ENCODE measurements at places on chromosomes 2 and 18.

- no peak for DNase-seq
Measured at GRCh38 chr2:22283436-22283835, 1101.5 kb upstream of the KLHL29 start.

- DNase-seq, result peak; percentile 60
Measured at GRCh38 chr2:172095146-172095904, 7.4 kb downstream of the DLX2 start.

- no peak for DNase-seq
Measured at GRCh38 chr2:81396417-81397019, 1092.0 kb upstream of the LRRTM1 start.

- DNase-seq, result no peak
Measured at GRCh38 chr2:235979753-235980435, 188.3 kb downstream of the GBX2 start.

DNA sequence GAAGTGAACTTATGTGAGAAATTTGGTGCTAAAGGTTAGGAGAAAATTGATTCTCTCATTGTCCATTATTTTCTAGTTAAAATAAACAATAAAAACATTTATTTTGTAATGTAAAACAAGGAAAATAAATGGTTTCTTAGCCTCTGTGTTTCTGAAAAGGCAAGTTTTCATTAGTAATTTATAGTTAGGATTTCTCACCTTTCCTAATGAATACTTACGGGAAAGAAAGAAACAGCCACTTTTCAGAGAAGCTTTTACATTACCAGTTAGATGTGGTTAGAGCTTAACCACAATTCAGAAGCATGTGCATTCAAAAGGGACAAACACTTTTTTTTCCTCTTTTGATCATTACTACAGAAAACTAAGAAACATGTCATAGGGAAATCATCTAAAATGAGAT, 18.8 kb downstream of the NEMP2 start:
- peak; percentile 45 for DNase-seq

DNA sequence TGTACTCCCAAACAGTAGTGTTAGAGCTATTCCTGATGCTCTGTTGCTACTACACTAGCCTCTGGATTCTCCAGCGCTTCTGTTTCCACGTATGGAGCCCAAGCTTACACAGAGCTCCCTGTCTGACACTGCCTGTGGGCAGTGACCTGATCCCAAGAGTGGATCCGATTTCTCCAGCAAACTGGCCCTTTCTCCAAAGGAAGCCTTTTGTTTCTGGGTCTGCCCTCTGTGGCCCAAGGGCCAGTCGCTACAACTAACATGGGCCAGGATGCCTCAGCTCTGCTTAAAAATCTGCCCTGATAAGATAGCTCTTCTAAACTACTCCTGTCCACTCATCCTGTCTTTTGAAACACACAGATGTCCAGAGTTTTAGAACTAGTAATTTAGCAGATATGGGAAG, 172.6 kb upstream of the NRP2 start:
- DNase-seq, result no peak

- DNase-seq, result no peak
Measured at GRCh38 chr2:170006587-170007325, 171.2 kb upstream of the MYO3B start.

- DNase-seq, result no peak
Measured at GRCh38 chr18:154151-154550, 4.2 kb upstream of the USP14 start.

DNA sequence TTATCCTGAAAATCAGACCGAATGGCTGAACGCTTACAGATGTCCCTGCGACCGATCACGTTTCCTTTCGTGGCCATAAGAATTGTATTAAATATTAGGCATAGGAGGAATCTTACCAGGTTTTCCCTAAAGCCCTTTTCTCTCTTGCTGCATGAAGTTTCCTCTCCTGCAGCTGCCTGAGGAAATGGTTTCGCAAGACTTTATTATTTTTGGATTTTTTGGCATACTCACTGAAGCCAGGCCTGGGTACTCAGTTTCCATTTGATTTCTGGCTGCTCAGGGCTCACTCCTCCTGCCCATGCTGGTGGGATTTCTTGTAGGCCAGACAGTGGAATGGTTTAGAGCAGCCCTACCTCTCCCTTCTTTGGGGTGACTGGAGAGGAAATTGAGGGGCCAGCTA, 114.0 kb downstream of the KLHL29 start:
- no peak for DNase-seq

DNA sequence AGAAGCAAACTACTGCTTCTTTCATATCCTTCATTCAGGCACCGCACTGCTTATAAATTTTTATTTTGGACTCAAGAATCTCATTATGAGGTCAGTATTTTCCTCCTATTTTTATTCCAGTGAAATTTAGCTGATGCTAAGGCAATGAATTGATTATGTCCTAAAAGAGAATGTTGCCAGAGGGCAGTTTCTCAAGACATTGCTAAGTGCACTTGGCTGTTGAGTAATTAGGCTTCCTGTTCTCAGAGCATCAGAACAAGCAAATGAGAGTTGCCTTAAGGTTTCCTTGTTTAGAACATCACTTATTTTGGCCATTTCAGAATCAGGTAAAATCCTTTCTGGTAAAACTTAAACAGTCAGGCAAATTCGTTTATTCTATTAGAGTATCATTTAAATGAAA, 548.6 kb upstream of the ZEB2 start:
- DNase-seq, result no peak

DNA sequence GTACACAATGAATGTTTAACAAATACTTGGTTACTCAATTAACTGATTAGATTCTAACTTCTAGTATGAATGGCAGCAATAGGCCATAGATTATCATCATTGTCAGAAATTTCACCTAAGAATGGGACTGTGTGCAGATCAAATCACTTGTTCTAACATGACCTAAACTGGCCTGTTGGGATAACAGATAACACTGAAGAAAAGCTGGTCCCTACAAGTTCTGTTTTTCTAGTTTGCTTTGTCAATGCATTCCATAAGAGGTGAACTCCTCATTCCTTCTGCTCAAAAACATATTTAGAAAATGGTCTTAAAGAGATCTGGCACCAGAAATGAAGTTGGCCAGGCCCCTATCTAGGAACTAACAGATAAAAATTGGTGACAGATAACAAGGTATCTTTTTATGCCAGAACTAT, 175.4 kb downstream of the THADA start:
- no peak for DNase-seq

GRCh38 chr2:217489145-217489960, 513.4 kb downstream of the TNS1 start:
- no peak for DNase-seq

- DNase-seq, result no peak
Measured at GRCh38 chr2:86439879-86440630, 1.1 kb upstream of the KDM3A start.

DNA sequence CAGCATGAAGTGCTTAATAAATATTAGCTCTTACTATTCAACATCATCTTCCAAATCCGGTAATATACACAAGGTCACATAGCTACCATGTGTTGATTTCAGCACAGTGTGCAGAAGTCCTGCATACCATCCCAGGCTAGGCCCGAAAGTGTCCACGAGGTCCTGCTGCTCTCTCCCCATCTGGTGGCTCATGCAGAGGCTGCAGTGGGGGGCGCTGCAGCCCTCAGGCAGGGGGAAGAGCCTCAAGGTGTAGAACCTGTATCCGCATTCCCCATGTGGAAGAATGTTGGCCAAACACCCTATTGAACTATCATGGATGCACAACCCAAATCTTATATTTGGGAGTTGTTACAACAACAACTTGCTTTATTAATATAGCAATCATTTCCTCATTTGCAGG, 88.5 kb downstream of the ST6GAL2 start:
- DNase-seq, result no peak

DNA sequence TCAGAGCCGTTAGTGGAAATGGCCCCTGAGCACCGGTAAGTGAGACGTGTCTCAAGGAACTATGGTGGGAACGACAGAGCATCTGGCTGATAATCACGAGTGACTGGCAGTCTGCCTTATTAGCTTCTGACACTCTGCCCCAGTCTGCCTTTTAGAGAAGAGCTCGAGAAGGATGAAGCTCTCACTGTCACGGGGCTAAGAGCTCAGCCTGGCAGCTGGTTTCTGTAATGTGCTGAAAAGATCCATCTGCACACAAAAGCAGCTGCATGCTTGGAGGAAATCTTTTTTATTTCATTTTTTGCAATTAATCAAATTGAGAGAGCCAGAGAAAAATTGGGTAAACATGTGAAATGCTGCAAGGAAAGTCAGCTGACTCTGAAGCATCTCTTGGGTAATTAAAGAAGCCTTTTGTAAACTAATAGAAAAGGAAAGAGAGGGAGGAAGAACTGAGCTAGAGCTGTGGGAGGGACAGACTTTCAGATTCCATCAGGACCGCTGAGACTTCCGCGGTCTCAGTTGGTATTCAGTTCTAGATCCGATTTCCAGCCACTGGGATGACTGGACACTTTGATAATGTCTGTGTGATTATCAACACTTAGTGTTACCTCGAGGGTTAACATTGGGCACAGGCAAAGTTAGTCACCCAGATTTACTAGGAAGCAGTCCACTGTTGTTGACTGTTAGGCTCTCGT, 24.4 kb downstream of the MBP start:
- peak; percentile 78 for DNase-seq

- DNase-seq, result no peak
Measured at GRCh38 chr2:27390822-27391679, 10.5 kb upstream of the ZNF513 start.

DNA sequence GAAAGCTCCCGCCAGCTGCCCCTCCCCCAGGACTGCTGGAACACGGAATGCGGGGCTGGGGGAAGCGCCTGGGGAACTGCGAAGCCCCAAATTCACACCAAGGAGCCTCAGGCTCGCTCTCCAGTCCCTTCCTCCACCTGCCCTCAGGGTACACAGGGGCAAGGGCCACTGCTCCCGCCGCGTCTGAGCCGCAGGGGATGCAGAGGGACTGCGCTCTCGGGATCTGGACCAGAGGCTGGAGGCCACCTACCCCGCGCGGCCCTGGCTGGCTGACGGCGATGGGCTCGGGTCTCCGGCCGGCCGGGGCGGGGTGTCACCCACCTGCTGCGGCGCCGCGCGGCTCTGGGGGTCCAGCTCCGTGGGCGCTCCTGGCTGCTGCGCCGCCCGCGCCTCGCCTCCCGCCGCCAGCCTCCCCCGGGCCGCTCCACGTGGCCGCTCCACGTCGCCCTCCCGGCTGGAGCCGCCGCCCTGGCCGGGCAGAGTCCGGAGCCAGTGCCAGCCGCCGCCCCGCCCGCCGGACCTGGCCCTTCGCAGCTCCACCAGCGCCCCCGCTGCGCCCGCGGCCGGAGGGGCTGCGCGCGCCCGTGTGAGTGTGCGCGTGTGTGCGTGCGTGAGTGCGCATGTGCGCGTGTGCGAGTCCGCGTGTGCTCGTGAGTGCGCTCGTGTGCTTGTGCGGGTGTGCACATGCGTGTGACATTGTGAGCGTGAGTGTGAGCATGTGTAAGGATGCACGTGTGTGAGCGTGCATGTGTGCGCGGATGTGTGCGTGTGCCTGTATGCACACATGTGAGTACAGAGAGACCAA, at the start of gene CGREF1:
Gene CGREF1 (minus strand): TSS at position 604 of the 805 bp plus-strand sequence. CDS start 14,762 bp downstream, outside the sequence.
- no peak for DNase-seq

- no peak for DNase-seq
Measured at GRCh38 chr2:113156278-113157117, 17.3 kb upstream of the PSD4 start.

GRCh38 chr2:241190291-241190981, 2.0 kb downstream of the ANO7 start:
- no peak for DNase-seq

DNA sequence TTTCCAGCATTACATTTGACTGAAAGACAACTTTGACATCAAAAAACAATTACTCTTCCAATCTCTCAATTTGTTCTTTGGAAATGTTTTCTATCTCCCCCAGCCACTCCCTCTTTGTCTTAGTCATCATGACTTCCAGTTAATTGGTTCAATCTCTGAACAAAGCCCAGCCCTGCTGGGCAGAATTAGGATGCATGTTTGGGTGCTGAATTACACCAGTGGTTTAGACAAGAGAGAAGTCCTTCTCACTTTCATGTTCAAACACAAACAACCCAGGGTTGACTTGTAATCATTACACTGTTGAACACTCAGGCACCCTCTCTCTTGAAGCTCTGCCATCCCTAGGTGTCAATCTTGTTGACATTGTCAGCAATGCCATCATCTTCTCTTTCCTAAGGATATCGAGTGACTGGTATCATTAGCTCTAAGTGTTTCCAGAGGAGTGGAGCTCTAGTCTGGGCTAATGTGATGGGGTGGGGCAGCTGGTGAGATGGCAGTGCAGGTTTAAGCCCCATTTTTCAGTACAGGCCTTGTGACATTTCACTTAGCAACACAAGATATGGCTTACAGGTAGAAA, 90.8 kb upstream of the MEIS1 start:
- no peak for DNase-seq

GRCh38 chr2:86625096-86625495, 1.4 kb upstream of the RNF103 start:
- DNase-seq, result no peak

- no peak for DNase-seq
Measured at GRCh38 chr2:42794271-42795046, 2.1 kb upstream of the HAAO start.

Measured in activated CD4-positive, alpha-beta T cell treated with anti-CD3 and anti-CD28 coated beads, Interleukin-2, amount 50 U/mL, for 16 hours (primary cell).